Activated T-cell treated with anti-CD3 and anti-CD28 coated beads, Interleukin-2, amount 50 U/mL, for 4 hours (primary cell): ENCODE measurements at places on chromosomes 4 and X. TPM values are rescaled to one million over a fixed set of nuclear protein-coding genes. Genes with fewer than 3 reads are reported as not detected.
A peak's percentile ranks its signal among the peaks of the same experiment; 100 is the strongest.

DNA sequence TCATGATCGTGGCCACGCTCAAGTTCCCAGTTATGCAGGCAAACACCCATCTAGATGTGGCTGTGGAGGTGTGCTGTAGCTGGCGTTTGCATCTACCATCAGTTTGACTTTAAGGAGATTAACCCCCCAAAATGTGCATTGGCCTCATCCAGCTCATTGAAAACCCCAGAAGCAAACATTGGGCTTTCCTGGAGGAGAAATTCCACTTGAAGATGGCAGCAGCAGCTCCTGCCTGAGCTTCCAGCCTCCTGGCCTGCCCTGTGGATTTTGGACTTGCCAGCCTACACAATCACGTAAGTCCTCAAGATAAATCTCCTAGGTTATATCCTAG is 30.2 kb upstream of the SLC25A6 start:
- no peak for DNase-seq

GRCh38 chr4:173489514-173489913 is 40.5 kb downstream of the HAND2 start:
- DNase-seq = no peak

GRCh38 chr4:4496592-4497372 is 45.1 kb downstream of the STX18 start:
- DNase-seq = no peak

- DNase-seq = peak; percentile 72
These were observed 29.5 kb downstream of the MSL3 start for GRCh38 chrX:11787564-11787963.

The THAP9 gene
- total RNA-seq = 1.0 TPM

DNA sequence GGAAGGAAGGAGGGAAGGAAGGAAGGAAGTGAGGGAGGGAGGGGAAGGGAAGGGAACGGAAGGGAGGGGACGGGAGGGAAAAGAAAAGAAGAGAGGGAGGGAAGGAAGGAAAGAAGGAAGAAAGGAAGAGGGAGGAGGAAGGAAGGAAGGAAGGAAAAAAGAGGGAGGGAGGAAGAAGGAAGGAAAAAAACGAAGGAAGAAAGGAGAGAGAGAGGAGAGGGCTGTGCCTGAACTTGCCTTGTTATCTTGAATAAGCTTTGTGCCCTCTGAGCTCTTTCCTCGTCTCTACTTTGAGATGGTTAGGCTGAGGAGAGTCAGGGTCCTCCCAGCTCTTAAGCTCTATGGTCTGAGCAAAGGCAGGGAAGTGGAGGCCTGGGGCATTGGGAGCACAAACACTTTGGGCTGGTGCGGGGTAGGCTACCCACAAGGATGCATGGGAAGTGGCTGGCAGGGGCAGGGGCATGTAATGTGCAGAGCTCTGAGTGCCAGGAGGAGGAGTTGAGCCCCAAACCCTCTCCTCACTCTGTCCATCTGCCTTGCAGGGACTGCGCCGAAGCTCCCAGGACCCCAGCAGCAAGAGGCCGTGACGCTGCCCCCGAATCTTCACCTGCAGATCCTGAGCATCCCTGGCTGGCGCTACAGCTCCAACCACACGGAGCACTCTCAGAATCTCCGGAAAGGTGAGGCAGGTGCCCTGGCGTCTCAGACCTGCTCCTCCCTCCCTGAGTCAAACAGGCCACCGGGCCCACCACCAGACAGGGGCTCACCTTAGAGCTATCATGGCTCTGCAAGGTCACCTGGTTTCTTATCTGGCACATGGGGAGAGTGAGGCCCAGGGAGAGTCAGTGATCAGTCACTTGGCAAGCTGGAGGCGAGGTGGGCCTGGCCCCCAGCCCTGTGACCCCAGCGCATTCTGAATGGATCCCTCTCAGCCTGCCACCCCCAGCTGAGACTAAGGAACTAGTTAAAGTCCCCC is 26.5 kb upstream of the MRFAP1 start:
- no peak for DNase-seq

The HSD17B11 gene
- 8.9 TPM for total RNA-seq
